ENCODE measurements at places on chromosomes 7 and 10.
A peak's percentile ranks its signal among the peaks of the same experiment; 100 is the strongest.

- no peak for DNase-seq
These were observed 31.9 kb upstream of the HPS1 start for GRCh38 chr10:98478430-98479222.

- DNase-seq, result no peak
These were observed 2.0 kb upstream of the KLF6 start for GRCh38 chr10:3787016-3787400.

DNA sequence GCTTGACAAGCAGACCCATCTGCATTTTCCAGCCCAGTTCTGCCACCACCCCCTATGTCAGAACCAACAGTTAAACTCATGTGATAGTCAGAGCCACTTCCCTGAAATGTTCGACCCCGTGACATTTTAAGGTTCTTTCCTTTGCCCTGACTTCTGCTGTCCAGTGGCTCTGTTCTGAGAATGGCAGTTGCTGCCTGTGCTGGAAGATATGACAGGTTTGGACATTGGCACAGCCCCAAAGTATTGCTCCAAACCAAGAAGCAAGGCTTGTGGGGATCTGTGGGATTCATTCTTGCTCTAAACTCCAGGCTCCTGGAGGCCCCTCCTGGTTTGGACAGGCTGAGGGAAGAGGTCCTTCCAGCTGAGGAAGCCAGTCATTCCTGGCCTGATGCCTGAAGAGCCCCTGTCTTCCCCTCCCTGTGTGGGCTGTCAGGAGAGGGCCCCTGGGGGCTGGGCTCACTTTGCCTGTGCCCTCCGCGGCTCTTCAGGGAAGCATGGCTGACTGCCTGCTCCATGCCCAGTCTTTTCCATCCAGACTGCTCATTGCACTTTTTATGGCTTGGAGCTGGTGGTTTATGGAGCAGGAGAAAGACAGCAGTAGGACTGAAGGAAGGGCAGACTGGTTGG, 138.0 kb downstream of the CDH23 start:
- no peak for DNase-seq

DNA sequence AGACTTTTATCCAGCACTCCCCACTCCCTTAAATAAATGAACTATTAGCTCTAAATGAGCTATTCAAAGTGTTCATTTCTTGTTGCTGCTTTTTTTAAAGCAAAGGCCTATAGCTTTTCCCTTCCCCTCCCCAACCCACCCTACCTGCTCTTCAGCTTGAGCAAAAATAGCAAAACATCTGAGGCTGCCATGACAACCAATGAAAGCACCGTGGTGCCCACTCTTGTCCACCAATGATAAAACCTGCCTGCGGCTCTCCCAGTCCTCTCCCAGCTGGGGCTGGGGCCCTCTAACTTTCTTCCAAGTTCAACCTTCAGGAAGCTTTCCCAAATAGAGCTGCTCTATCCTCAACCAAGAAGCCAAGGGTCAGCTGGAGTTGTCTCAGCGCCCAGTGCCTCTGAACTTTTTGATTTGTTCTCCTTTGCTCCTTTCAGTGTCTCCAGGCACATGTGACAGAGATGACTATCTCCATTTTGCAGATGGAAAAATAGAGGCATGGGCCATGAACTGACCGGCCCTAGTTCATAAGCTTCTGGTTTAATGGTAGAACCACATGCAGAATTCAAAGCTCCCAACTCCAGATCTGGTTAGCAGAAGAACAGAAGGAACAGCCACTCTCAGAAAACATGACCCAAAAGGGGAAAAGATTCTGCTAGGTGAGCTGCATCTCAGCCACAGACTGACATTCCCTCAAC, 47.7 kb downstream of the PIK3AP1 start:
- DNase-seq, result no peak

GRCh38 chr7:16066805-16067459, 354.4 kb downstream of the CRPPA start:
- DNase-seq, result no peak

GRCh38 chr10:129101232-129101980, 365.6 kb upstream of the MGMT start:
- DNase-seq, result no peak

DNA sequence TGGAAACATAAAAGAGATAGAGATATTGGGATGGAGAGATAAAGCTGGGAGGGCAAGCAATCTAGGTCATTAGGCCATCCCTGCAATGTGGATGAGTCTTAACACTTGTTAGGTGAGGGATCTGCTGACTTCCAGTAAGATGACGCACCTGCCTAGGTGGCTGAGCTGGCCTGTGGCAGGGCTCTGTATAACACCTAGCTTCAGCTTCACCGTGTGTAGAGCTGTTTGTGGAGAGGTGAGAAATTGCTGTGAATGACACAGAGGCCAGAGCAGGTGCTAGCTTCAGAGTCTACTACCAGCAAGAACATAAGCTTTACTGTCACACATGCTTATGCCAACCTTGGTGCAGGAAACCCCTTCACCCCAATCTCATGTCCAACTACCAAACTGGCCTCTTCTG, 1010.0 kb downstream of the TYW1 start:
- DNase-seq, result no peak

DNA sequence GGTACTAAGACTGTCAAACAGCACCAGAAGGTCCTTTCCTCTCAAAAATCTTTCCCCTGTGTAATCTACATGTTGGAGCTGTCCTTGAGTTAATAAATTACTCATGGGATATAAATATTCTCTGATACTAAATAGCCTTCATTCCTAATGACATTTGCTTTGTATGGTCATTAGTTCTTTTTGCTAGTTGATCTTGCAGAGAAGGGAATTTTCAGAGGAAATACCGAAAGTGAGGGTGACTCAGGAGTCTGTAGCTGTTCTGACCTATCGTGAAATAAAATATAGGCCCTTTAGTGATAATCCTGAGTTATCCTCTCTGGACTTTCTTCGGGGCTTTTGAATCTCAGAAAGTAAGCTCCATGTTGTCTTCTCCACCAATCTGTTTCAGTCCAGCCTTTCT, 19.4 kb upstream of the CLDN12 start:
- DNase-seq, result no peak

DNA sequence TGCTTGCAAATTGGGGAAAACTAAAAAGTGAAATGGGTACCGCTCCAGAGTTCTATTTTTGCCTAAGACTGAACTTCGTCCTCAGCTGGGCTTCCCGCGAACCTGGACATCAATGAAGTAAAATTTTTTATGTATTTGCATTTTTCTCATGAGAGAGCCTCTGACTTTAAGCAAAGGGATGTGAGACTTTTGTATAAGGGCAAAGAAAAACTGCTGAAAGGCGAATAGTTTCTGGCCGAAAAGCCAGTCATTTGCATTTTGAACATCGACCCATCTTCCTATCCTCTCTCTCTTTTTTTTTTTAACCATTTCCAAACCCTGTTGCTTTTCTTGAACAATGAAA, 573 bp downstream of the PMPCB start:
- DNase-seq, result no peak

DNA sequence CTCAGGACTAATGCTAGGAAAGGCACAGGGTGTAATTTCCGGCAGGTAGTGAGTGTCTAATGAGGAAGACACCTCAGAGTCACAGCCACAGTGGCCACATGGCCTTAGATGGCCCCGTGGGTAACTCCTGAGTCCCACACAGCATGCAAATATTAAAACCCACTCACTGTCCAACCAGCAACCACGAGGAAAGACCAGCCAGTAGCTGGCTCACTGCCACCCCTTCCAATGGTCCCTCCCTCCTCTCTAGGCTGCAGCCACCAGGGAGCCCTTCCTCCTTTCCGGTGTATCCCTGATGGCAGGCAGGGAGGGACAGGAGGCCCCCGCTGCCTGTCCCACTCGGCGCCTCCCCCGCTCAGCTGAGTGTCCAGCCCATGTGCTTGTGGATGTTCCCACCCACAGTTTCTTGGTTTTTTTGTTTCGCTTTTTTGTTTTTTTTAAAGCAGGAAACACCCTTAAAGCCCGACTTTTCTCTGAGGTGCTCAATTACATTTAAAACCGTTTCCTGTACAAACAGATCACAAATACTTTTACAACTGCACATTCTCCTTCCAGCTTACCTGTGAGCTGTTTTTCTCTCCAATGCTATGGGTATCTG, 9.2 kb downstream of the BNIP3 start:
- no peak for DNase-seq

DNA sequence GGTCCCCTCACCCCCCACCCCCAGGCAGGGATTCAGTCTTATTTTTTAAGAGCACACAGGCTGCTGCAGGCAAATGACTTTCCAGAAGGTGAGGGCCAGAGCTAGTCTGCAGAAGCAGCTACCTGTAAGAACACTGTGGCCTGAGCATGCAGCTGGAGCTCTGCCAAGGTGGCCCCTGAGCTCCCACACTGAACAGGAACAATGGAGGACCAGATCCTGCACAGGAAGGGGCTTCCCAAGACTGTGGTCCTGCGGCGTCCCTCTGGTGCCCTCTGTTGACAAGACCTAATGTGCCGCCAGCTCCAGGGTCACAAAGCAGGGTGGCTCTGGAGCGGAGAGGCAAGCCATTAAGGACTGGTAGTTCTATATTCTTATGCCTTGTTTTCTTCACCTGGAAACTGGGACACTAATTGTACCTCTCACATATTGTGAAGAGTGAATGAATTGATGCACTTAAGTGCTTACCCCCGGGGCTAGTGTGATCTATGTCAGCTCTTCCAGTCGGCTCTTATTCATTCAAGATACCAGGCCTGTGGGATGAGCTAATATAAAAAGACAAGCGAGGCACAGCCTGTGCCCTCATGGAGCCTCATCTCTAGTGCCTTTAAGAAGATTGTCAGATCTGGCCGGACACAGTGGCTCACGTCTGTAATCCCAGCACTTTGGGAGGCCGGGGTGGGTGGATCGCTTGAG, 8.0 kb upstream of the BEND7 start:
- DNase-seq, result peak; percentile 21

DNA sequence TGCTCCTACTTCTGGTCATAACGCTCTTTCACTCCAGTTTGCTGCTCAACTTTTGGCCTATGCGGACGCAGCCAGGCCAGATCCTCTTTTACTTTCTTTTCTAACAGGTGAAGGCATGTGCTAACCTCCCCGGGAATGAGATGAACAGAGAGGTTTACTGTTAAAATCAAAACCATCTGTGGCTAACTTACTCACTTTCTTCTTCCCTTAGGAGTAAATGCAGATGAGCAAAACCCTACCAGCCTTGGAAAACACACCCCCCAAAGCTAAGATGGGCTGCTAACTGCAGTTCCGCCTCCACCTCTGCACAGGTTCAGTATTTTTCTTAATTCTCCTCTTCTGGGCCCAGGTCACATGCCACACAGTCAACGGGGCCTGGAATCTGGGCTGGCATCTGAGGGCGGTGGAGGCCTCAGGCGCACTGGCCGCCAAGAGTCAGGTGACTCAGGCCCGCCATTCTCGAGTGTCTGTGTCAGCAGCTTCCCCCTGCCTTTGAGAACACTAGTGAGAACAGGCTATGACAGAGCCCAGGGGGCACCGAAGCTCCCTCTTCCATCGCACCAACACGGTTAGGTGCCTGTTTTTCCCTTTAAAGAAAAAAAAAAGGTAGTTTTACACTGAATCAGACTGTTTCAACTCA, 11.1 kb downstream of the FAM53B start:
- DNase-seq, result no peak

All from NCI-H1048 (cell line).